ENCODE measurements at places on chromosomes 11 and 22.

DNA sequence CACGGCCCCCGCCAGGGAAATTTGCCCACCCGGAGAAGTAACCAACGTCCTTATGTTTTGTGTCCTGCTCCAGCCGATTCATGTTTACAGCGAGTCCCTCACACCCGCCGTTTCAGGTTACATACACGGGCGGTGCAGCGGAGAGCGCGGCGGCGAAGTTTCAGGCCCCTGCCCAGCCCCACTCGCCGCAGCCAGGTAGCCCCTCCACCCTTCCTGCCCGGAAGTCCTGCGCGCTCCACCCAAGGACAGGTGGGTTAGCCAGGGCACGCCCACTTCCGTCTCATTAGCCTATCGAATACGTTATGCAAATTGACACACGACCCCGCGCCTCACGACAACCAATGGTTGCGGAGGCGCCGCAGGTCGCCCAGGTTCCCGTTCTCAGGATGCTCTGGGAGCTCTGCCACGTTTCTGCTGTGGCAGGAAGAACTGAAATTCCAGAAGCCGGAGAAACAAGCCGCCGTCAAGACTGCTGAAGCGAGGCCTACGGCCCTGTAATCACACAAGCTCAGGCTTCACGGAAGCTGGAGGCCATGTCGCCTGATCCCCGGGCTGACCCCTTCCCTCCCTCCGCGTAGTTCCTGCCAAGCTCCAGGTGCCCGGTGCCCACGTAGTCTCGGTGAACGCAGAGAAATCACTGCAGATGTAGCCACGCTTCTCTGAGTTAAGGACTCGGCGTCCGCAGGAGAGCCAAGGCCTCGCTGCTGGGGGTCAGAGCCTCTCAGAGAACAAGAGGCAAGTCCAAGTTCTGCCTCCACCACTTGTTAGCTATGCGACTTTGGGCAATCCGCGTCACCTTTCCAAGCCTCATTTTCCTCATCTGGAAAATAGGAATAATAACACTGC, 22.4 kb upstream of the MYH9 start:
- no peak for DNase-seq

GRCh38 chr11:55572548-55572947, 620 bp downstream of the OR4C16 start:
- no peak for DNase-seq

DNA sequence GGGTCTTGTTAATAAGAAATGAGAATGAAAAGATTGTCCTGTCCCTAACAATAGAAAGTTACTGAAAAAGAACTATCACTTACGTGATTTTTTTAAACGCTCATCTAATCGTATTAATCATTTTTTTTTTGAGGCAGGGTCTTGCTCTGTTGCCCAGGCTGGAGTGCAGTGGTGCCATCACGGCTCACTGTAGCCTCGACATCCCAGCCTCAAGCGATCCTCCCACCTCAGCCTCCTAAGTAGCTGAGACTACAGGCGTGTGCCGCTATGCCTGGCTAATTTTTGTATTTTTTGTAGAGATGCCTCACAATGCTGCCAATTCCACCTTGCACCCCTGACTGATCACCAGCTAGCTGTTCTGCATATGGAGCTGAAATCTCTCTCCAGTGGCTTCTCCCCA, 15.7 kb downstream of the PDGFB start:
- no peak for DNase-seq

DNA sequence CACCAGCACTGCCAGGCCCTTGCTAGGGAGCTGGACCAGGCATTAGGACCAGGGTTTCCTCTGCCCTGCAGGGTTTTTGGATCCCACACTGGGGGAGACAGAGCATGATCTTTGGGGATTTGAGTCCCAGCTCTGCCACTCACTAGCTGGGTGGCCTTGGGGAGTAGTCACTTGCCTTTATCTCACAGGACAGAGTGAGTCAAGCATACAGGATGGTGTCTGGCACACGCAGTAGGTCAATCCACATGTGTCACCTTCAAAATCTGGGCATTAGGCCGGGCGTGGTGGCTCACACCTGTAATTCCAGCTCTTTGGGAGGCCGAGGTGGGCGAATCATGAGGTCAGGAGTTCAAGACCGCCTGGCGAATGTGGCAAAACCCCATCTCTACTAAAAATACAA, 2.7 kb downstream of the NEFH start:
- DNase-seq: no peak

- no peak for DNase-seq
Observed at GRCh38 chr11:119062779-119063178, 4.8 kb upstream of the VPS11 start.

DNA sequence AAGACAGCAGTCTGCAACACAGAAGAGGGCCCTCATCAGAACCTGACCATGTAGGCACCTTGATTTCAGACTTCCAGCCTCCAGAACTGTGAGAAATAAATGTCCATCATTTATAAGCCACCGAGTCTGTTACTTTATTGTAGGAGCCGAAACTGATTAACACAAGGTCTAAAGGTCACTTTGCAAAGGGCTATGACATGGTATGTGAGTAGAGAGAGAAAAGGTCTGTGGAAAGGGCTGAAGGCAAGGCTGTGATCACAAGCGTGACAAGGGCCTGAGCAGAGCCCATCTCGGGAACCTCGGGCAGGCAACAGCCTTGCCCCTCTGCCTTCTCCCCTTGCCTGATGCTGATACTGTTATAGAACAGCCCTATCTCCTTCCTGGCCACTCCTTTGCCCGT, 73.4 kb upstream of the TEAD1 start:
- DNase-seq: no peak

DNA sequence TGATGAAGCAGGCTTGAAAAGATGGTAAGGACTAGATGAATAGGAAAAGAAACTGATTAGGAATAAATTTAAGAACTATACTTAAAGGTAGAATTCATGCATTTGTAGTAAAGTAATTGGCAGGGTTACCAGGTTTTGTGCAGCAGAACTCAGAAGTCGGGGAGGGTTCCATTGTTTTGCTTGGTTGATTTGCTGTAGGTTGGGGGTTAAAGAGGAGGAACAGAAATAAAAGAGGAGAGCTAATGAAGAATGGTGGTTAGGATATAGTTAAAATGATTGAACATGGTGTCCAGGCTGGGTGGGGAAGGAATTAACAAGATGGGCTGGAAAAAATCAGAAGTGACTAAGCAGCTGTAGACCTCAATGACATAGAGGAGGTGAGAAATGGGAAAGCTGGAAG, 5.5 kb upstream of the SPON1 start:
- DNase-seq: no peak

- DNase-seq: no peak
Observed at GRCh38 chr11:76889411-76889975, 28.8 kb downstream of the ACER3 start.

GRCh38 chr22:44210722-44211121, 30.0 kb downstream of the PARVG start:
- no peak for DNase-seq

DNA sequence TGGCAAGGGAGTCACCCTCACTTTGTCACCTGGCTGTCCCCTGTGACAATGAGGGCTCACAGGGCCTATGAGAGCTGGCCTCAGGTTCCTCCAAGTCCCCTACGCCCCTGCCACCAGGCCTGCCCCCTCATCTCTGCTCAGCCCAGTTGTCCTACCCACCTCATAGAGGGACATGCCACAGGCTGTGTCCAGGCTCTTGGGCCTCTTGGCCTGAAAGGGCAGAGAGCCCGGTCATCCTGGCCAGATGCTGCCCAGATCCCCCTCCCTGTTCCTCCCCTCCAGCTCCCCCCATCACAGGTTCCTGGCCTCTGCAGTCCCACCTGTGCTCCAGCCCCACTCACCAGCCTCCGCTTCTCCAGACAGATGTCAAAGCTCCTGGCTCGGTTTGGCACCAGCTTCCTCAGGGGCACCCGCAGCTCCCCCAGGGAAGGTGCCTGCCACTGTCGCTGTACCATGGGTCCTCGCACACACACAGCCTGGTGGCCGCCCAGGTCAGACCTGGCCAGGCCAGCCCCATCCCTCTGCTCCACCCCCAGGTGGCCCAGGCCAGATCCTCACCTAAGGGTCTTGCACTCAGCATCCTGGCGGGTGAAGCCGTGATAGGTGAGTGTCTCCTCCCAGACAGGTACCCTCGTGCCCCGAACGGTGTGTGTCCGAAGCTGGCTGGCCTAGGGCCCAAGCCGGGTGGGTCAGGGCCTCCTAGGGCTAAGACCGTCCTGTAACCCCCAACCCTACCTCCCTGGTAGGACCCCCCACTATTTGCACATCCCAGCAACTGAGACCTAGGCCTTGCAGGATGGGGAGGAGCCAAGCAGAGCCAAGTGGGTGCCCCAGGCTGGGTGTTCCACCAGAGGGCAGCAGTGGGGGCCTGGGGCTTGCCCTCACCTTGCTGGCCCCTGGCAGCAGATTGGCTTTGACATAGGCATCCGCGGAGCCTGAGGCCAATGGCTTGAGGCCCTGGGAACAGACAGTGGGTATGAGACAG, 8.3 kb downstream of the NDUFV1 start:
- DNase-seq: no peak

DNA sequence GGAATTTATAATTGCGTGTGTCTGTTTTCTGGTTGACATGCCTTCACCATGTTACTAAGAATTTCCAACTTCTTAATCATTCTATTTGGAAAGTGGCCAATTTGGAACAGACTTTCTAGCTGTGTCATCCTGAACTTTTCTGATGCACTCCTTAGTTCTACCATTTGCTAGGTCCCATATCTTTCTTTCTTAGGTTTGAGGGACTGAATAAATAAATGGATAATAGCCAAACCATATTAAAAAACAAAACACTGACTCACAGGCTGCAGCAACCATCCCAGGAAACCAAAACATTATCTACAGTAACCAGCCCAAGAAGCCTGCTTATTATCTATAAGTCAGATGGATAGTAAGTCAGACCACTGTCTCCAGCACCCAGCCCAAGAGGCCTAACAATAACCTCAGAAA, 57.5 kb upstream of the PLET1 start:
- no peak for DNase-seq

GRCh38 chr11:80521592-80521991, 1080.8 kb upstream of the TENM4 start:
- no peak for DNase-seq

GRCh38 chr11:128714881-128715280, 21.0 kb downstream of the FLI1 start:
- no peak for DNase-seq

- DNase-seq: no peak
Observed at GRCh38 chr11:13465909-13466371, 2.9 kb upstream of the BTBD10 start.

GRCh38 chr22:40021401-40022000, 26.7 kb downstream of the FAM83F start:
- DNase-seq: no peak

- no peak for DNase-seq
Observed at GRCh38 chr11:35814720-35815305, 129.0 kb upstream of the LDLRAD3 start.

GRCh38 chr22:49827853-49828598, at the start of gene BRD1:
TSS of gene BRD1 (minus strand) at chr22:49827873. CDS start at chr22:49824317, 3,556 bp downstream.
- no peak for DNase-seq

Measured in stimulated activated CD4-positive, alpha-beta T cell treated with anti-CD3 and anti-CD28 coated beads, TNF-alpha, amount 100 ng/mL, for 1 hour (primary cell).